Mammary epithelial cell (primary cell): ENCODE measurements at places on chromosomes 3 and 15. TPM values are rescaled to one million over a fixed set of nuclear protein-coding genes. Genes with fewer than 3 reads are reported as not detected.

GRCh38 chr3:171812811-171813210 is 2.5 kb upstream of the PLD1 start:
- DNase-seq: no peak

The SKOR1 gene
- polyA plus RNA-seq: 0.02 TPM

The TLR9 gene
- not detected for polyA plus RNA-seq

The EIF2B5 gene
- polyA plus RNA-seq: 32.8 TPM

- no peak for DNase-seq
These were observed 87.3 kb downstream of the DHX30 start for GRCh38 chr3:47890126-47890827.

The PARP16 gene
- polyA plus RNA-seq: 3.0 TPM

The RETNLB gene
- not detected for polyA plus RNA-seq
